ENCODE measurements at places on chromosomes 2 and 18. TPM values are rescaled to one million over a fixed set of nuclear protein-coding genes. Genes with fewer than 3 reads are reported as not detected.

The GNAL gene
- 0.46 TPM for total RNA-seq

The SAP130 gene
- total RNA-seq: 5.1 TPM

The FKBP7 gene
- total RNA-seq: 26.2 TPM

The SERPINB7 gene
- not detected for total RNA-seq

The UGT1A9 gene
- not detected for total RNA-seq

The POTEF gene
- under 0.01 TPM for total RNA-seq

The HES6 gene
- 6.6 TPM for total RNA-seq

The DLGAP1 gene
- total RNA-seq: 0.04 TPM

The ATOH8 gene
- 23.8 TPM for total RNA-seq

The SATB2 gene
- total RNA-seq: 2.0 TPM

The IL36G gene
- total RNA-seq: not detected

The CELF4 gene
- not detected for total RNA-seq

The COL5A2 gene
- total RNA-seq: 188 TPM

The C1D gene
- total RNA-seq: 16.1 TPM

The MAP3K19 gene
- not detected for total RNA-seq

The ABCG8 gene
- total RNA-seq: not detected

The CFAP53 gene
- total RNA-seq: 0.18 TPM

The MDH1B gene
- 0.35 TPM for total RNA-seq

The UGT1A1 gene
- total RNA-seq: not detected

The C2orf81 gene
- total RNA-seq: 0.28 TPM

The ANTXR1 gene
- total RNA-seq: 8.8 TPM

The VRK2 gene
- total RNA-seq: 34.9 TPM
